Stimulated activated CD4-positive, alpha-beta T cell treated with anti-CD3 and anti-CD28 coated beads, Interleukin-2, amount 100 ng/mL, for 48 hours (primary cell): ENCODE measurements at places on chromosomes 1 and 21.

DNA sequence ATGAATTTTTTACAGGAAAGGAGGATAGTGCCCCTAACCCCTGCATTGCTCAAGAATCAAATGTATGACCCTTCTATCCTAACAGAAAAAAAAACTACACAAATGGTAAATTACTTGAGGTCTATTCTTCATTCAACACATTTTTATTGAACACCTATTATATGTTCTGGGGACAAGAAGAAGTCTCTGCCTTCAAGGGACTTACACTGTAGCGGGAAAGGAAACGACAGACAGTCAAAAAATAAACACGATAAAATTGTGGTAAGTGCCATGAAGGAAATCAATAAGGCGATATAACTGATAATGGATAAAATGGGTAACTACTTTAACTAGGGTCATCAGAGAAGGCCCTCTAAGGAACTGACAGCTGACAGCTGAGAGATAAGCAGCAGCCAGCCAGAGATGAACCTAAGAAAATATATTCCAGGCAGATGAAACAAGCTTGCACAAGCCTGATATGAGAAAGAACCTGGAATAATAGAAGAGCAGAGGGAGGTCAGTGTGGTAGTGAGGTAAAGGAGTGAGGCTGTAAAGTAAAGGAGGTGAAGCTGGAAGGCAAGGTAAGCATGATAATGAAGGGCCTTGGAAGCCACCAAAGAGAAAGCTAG, 66.4 kb downstream of the PHTF1 start:
- no peak for DNase-seq

DNA sequence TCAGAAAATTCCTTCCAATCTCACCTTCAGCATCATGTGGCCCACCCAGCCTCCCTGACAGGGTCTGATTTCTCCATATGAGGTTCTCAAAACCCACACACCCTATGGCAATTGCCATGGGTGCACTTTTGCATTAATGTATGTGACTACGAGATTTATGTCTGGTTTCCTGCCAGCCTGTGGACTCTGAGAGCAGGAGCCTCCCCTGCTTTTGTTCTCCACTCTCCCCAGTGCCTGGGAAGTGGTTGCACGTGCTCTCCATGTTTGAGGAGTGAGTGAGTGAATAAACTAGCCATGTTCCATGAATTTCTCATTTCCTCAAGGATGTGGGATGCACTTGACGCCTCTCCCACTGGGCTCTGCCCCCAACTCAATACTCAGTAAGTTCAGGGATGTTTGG, 91.2 kb downstream of the ACTL8 start:
- DNase-seq = no peak

GRCh38 chr1:187873126-187873525, 1044.4 kb downstream of the PLA2G4A start:
- no peak for DNase-seq

GRCh38 chr21:35120631-35121180, 71.6 kb upstream of the RUNX1 start:
- no peak for DNase-seq
